ENCODE measurements at places on chromosomes 6 and 20. TPM values are rescaled to one million over a fixed set of nuclear protein-coding genes. Genes with fewer than 3 reads are reported as not detected.

The SLC22A7 gene
- not detected for total RNA-seq

The CLPSL2 gene
- total RNA-seq = not detected

The PCSK2 gene
- total RNA-seq = 1.4 TPM

The IDH3B gene
- total RNA-seq = 77.4 TPM

The NANP gene
- total RNA-seq = 5.6 TPM

The GNRH2 gene
- not detected for total RNA-seq

The HDAC2 gene
- total RNA-seq = 19.9 TPM

The SLC17A1 gene
- not detected for total RNA-seq

The MUC21 gene
- total RNA-seq = 2.1 TPM

The ABT1 gene
- total RNA-seq = 16.9 TPM

GRCh38 chr20:62202083-62202395, 18.0 kb downstream of the HRH3 start:
- H3K36me3 ChIP-seq = peaks cover 43% of the 10 kb centered on the region
- H3K4me1 ChIP-seq = no peaks in the 10 kb centered on the region
- DNase-seq = no peak

GRCh38 chr20:44896583-44896982, 11.1 kb downstream of the YWHAB start:
- peaks cover 71% of the 10 kb centered on the region for H3K4me1 ChIP-seq
- DNase-seq = no peak

- DNase-seq = no peak
- no peak overlapping the region for H3K27ac ChIP-seq
- H3K4me1 ChIP-seq = no peaks in the 10 kb centered on the region
- H3K36me3 ChIP-seq = no peaks in the 10 kb centered on the region
Observed at GRCh38 chr6:143002686-143003085, 57.7 kb upstream of the HIVEP2 start.

- H3K4me3 ChIP-seq = no peak overlapping the region
- H3K4me1 ChIP-seq = peaks cover 3% of the 10 kb centered on the region
- H3K36me3 ChIP-seq = peaks cover 28% of the 10 kb centered on the region
Observed at GRCh38 chr6:35427851-35428321, 24.3 kb upstream of the FANCE start.

DNA sequence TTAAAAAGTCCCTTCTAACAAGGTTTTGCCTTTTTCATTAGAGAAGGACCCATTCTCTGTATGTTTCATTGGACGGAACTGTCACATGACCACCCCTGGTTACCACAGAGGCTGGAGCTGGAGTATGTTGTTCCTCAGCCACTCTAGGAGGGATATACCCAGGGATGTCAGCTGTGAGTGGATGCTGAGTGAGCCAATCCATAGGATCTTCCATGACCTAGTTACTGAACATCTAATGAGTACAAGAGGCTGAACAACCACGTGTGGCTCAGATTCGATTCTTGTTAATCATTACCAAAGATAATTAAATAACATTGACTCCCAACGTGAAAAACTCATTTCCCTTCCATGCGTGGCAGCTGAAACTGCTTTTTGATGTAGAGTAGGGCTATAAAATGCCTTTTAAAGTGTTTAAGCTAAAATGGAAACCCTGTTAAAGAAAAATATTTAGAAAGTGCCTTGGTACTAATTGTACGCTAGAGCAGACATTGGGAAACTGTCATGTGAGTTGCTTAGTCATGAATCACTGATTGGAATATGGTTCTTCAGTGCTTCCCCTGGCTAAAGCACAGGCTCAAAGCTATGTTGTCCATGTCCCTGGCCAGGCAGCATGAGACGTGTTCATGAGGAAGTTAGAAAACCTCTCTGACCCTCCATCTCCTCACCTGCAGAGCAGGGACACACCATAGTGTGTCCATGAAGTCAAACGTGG, 256.1 kb downstream of the ZNF217 start:
- no peaks in the 10 kb centered on the region for H3K4me1 ChIP-seq
- no peak overlapping the region for H3K4me3 ChIP-seq
- H3K27ac ChIP-seq = no peak overlapping the region

DNA sequence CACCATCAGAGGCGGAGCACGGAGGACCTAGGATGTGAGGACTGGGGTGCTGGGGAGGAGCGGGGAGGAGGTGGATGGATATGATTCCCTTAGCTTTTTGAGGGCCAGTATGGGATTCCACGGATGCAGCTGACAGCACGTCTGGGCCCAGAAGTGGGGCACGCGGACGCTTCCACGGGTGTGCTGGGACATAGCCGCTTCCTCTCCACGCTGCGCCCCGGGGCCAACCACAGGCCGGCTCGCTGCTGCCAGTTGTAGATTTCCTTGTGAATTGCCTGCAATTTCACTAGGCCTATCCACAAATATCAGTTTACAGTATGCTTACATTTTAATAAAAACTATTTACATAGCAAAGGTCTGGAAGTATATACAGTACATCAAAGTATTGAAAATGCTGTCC, 23.9 kb downstream of the PAX1 start:
- H3K27me3 ChIP-seq = no peaks in the 10 kb centered on the region
- H3K27ac ChIP-seq = no peak overlapping the region
- no peak for DNase-seq
- H3K4me1 ChIP-seq = no peaks in the 10 kb centered on the region

GRCh38 chr6:44258325-44258863, 1.1 kb upstream of the SLC35B2 start:
- no peak overlapping the region for H3K27ac ChIP-seq
- H3K36me3 ChIP-seq = peaks cover 35% of the 10 kb centered on the region
- H3K4me1 ChIP-seq = peaks cover 35% of the 10 kb centered on the region
- H3K4me3 ChIP-seq = no peak overlapping the region
- no peak for DNase-seq

DNA sequence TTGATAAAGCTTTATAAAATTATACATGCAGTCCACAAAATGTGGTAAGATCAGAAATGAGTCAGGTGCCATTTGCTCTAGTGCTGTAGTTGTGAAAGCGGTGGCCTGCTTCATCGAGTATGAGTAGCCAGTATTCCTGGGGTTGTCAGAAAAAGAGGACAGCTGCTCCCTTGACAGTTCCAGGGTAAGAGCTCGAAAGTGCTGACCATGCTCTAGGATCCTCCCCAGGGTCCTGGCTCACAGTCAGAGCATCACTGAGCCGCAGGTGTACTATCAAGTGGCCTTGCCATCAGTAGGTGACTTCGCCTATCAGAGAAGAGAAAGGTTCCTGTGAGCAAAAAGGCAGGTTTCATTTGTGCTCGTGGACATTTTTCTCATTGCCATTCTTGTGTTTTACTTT, 3.6 kb downstream of the BTBD3 start:
- no peak for DNase-seq
- H3K4me1 ChIP-seq = peaks cover 5% of the 10 kb centered on the region
- H3K27me3 ChIP-seq = no peaks in the 10 kb centered on the region
- no peaks in the 10 kb centered on the region for H3K36me3 ChIP-seq

GRCh38 chr20:38222923-38223742, 37.4 kb downstream of the KIAA1755 start:
- H3K4me3 ChIP-seq = no peak overlapping the region
- DNase-seq = no peak
- H3K27me3 ChIP-seq = no peaks in the 10 kb centered on the region

GRCh38 chr20:59560588-59561227, 43.6 kb upstream of the PHACTR3 start:
- no peak overlapping the region for H3K27ac ChIP-seq
- no peak for DNase-seq
- H3K4me1 ChIP-seq = no peaks in the 10 kb centered on the region
- H3K4me3 ChIP-seq = no peak overlapping the region
- no peaks in the 10 kb centered on the region for H3K36me3 ChIP-seq
- no peaks in the 10 kb centered on the region for H3K27me3 ChIP-seq

DNA sequence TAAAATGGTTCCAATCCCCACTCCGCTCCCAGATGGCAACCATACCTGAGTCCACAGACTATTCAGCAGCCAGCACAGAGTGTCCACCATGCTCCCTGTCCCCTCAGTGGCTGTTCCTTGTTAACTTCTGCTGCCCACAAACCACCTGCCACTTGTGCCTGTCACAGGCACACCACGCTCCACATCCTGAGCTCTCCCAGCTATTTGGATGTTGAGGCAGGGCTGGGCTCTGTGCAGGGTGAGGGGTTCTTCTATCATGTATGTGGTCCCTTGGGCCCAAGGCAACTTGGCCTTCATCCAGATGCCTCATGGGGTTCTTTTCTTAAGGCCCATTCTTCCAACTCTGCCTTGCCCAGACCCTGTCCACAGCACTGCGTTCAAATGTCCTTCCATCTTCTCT, 34.0 kb upstream of the NXT1 start:
- no peaks in the 10 kb centered on the region for H3K27me3 ChIP-seq
- H3K36me3 ChIP-seq = no peaks in the 10 kb centered on the region
- no peaks in the 10 kb centered on the region for H3K4me1 ChIP-seq
- H3K27ac ChIP-seq = no peak overlapping the region
- DNase-seq = no peak

- H3K36me3 ChIP-seq = no peaks in the 10 kb centered on the region
- no peak overlapping the region for H3K4me3 ChIP-seq
- DNase-seq = no peak
- no peak overlapping the region for H3K27ac ChIP-seq
- no peaks in the 10 kb centered on the region for H3K4me1 ChIP-seq
Observed at GRCh38 chr20:11844691-11845090, 73.0 kb upstream of the BTBD3 start.

DNA sequence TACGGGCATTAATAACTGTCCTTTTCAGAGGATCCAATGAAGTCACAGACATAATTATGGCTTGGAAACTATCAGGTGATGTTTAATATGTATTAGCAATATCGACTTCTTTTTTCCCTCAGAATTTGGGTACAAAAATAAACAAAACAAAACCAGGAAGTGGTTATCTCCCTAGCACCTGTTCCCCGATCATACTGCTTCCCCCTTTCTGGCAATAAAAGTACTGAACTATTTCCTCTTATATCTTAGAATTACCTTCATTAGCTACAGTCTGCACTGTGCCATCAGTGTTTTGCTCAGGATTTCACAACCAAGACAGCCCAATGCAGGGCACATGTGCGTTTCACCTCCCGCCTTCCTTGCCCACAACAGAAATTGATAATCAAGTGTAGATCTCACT, 216.9 kb upstream of the BTBD3 start:
- H3K36me3 ChIP-seq = no peaks in the 10 kb centered on the region
- no peak overlapping the region for H3K4me3 ChIP-seq
- no peaks in the 10 kb centered on the region for H3K4me1 ChIP-seq
- H3K27ac ChIP-seq = no peak overlapping the region

DNA sequence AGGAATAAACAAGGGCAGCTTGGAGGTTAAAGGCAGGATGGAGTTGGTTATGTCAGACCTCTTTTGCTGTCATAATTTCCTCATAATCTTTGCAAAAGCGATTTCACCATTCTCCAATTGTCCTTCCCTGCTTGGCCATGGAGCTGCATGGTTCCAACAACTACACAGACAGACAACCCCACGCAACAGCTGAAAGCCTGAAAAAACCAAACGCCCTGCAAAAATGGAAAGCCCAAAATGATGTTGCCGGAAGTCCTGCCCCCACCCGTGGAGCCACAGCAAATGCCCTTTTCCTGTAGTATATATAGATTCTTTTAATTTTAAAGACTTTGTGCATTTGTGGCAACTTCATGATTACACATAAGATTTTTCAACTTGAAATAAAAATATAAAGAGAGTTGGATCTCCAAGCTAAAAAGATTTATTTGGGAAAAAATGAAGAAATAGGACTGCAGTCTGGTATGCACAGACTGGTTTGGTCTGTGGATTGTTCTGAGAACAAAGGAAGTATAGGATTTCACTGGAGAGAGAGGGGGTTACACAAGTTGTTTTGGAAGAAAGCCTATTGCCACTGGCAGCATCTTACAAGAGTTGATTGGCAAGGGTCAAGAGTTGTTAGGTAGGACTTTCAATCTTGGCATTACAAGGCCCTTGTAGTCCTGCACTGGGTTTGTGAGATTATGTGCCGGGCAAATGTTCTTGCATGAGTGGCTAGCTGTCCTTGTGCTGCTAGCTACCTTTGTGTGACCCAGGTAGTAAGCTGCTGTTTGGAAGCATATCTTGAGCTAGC, 190.0 kb downstream of the C6orf118 start:
- H3K4me3 ChIP-seq = no peak overlapping the region
- H3K4me1 ChIP-seq = no peaks in the 10 kb centered on the region
- no peaks in the 10 kb centered on the region for H3K27me3 ChIP-seq
- H3K27ac ChIP-seq = no peak overlapping the region

DNA sequence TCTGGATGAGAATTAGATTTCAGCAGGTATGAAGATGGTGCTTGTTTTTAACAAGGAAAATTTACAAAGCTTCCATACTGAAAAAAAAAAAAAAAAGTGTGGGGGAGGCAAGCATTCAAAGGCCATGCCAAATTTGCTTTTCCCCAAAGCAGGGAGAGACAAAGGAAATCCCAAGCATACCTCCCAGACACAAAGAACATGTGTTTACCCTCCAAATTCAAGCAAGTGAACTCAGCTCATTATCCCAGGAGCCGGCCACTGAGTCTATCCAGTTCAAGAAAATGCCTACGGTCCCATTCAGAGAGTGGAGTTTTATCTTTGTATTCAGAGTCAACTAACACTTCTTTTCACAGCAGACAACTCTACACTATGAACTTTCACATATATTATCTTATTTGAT, 102.7 kb upstream of the ID4 start:
- no peak overlapping the region for H3K4me3 ChIP-seq

GRCh38 chr6:105397987-105398386, 4.9 kb downstream of the PREP start:
- H3K27ac ChIP-seq = no peak overlapping the region
- no peak overlapping the region for H3K4me3 ChIP-seq
- DNase-seq = no peak
- H3K36me3 ChIP-seq = peaks cover 15% of the 10 kb centered on the region
- H3K27me3 ChIP-seq = no peaks in the 10 kb centered on the region
- peaks cover 28% of the 10 kb centered on the region for H3K4me1 ChIP-seq

DNA sequence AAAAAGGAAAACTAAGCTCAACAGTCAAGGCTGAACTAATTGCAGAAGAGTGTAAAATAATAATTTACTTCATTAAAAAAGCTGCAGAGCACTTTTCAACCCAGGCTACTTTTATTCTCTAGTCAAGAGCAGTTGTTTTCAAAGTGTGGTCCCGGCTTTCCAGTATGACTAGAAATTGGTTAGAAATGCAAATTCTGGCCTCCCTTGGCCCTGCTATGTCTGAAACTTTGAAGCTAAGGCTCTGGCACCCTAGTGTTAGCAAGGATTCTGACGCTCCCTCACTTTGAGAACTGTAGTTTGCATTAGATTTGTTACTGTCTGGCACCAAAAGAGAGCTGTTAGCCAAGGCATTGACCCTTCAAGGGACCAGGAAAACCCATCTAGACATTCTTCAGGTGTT, 9.5 kb upstream of the NXT1 start:
- no peaks in the 10 kb centered on the region for H3K27me3 ChIP-seq
- H3K4me1 ChIP-seq = no peaks in the 10 kb centered on the region
- no peak for DNase-seq
- H3K4me3 ChIP-seq = no peak overlapping the region

All from upper lobe of left lung (tissue), 6 donors.